Activated T-helper 1 cell treated with anti-CD3 and anti-CD28 coated beads, Interleukin-2, amount 50 U/mL, for 16 hours (primary cell): ENCODE measurements at places on chromosomes 6 and 20.
A peak's percentile ranks its signal among the peaks of the same experiment; 100 is the strongest.

DNA sequence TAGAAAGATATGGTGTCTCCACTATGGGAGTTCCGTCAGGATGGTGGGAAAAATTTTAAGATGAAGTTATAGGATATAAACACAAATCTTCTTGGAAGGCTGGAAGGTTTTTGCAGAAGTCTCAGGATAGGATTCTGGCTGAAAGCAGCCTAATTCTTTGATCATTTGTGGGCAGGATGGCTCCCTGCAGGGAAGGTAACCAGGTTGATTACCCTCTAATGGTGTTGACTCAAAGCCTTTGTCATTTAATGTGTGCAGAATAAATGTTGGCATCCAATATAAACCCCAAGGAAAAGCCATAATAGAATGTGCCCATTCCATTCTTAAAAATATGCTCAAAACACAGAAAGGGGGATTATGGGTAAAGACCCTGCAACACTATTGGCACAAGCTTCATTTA, 204.3 kb downstream of the EPM2A start:
- DNase-seq: no peak

- DNase-seq: no peak
Observed at GRCh38 chr6:35080821-35081425, 60.2 kb downstream of the TCP11 start.

DNA sequence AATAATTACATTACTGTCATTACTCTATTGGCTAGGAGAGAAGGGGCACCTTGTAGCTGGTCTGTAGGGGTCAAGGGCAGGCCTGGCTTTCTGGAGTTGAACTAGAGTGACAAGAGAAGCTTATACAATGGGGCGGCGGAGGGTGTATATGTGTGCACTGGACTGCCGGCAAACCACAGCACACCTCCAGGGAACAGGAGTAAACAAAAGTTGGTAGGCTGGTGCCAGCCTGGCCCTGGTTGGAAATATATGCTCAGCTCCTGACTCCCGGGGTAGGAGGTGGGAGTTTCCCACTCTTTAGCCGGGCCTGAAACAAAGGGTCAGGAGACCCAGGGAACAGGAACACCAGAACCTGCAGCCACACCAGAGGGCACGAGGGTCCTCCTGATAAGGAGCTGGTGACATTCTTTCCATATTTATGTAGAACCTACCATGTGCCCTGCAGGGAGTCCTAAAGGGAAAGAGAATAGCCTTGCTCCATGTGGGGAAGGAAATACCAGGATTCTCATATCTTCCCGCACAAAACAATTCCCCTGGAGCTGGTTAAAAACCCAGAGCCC, 5.1 kb downstream of the C6orf132 start:
- DNase-seq: no peak

DNA sequence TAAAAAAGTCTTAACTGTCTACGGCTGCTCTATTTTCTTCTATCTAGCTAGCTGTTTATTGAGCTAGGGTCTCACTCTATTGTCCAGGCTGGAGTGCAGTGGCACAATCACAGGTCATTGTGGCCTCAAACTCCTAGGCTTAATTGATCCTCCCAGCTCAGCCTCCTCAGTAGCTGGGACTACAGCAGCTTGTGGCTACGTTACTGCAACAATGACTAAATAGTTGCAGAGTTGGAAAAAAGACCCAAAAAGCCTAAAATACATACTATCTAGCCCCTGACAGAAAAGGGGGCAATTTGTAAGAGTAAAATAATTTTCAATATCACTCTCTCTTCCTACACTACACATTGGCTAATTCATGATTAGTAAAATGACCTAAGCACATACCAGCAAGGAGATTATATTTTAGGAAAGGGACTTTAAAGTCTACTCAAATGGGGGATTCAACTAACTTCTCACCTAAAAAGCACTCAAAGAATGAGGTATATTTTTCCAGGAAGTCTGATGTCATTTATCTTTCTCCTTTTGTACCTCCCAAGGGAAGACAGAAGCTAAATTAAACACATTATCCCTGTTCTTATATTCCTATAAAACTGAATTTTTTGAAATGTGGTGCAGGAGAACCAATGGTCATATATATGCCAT, 82.8 kb downstream of the ZMYND8 start:
- no peak for DNase-seq

DNA sequence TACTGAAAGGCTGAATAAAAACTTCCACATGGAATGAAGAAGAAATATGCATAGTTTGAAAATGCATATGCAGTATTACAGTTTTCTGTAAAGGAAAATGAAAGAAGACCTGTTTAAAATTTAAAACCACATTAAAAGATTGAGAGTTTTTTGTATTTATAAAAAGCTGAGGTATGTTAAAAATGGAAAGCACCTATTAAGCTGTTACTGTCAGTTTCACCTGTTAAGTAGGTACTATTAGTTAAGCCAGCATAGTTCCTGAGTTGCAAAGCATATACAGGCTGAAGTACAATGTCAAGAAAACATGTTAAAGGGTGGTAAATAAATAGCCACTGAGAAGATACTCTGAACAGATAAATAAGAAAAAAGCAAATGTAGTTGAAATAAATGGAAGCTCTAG, 69.9 kb downstream of the ATXN1 start:
- no peak for DNase-seq

DNA sequence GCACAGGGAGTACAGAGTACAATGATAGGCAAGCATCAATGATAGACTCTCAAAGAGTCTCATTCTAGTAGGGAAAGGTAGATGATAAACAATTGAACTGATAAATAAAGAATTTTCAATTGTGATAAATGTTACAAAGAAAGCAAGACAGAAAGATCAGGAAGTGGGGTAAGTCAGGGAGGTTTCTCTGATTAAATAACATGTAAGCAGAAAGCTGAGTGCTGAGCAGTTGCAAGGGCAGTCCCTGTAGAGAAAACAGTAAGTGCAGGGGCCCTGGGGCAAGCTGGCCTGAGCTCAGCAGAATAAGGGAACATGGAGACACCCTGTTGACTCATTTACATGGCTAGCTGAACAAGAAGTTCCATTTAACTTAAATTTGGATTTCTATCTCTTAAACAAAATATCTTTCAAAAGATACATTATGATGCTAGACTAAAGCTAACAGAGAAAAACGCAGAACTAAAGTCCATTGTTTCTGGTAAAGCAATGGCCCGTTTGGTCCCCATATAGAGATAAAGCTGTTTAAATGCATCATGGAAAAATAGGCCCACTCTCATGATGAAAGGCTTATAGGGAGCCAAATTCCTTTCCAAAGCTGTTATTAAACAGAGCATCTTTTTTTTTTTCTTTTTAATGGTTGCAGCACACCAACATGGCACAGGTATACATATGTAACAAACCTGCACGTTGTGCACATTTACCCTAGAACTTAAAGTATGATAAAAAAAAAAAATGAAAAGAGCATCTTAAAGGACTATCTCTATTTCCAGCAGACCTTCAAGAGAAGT, 5.3 kb upstream of the TNFAIP3 start:
- no peak for DNase-seq

GRCh38 chr6:30834646-30835045, 49.7 kb upstream of the DDR1 start:
- DNase-seq: no peak

DNA sequence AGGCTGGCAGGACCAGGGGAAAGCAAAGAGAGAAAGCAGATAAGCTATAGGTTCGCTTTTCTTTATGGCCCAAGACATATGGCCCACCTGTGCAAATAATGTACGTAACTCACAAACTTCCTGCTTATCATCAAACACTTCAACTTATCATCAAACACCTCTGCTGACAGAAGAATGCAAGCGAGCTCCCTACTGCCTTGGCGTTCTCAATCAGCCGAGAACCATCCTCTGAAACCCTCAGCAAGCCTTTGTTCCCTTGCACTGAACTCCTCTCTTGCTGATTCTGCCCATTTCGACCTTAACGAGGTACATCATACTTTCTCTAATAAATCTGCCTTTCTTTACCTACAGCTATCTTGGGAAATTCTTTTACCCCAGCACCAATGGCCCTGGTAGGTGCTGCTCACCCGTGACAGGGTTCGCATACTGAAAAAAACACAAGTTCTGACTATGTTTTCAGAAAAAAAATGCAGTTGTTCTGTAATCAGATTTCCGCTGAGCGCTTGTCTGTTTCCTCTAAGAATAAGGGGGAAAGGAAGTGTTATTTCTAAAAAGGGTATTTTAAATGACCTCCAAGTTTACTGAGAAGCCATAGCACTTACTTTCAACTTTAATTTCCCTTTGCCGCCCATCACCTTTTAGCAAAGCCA, 28.3 kb downstream of the SERPINB6 start:
- no peak for DNase-seq

DNA sequence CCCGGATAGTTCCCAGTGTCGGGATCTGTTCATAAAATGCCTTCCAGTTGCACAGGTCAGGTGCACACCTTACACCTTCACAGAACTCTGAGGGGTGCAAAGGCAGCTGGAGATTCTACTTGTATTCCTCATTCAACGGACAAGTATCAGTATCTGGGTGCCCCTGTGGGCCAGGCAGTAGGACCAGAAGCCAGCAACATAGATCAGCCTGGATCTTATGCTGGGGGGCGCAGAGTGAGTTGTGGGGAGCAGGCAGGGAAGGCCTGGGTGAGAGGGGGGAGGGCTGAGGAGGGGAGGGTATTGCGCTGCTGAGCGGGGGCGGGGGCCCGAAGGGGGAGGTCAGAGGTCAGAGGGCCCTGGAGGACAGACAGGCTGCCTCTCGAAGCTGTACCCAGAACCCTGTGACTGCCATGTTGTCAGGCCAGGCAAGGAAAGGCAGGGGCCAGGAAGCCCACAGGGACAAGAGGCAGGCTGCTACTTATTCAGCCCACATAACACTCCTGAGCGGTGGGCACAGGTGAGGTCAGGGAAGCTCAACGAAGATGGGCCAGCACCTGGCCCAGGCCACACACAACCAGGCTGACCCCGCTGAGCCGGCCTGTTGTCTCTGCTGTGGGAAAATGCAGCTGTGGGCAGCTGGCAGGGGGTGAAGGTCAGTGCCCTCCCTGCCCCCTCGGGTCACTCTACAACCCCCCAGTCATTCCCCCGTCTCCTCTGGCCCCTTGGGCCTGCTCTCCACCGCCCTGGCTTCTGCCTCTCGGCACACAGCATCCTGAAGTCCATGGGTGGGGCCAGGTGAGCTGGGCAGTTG, 1.1 kb downstream of the OPRL1 start:
- no peak for DNase-seq

GRCh38 chr6:43924222-43924702, 154.3 kb downstream of the VEGFA start:
- peak; percentile 12 for DNase-seq

DNA sequence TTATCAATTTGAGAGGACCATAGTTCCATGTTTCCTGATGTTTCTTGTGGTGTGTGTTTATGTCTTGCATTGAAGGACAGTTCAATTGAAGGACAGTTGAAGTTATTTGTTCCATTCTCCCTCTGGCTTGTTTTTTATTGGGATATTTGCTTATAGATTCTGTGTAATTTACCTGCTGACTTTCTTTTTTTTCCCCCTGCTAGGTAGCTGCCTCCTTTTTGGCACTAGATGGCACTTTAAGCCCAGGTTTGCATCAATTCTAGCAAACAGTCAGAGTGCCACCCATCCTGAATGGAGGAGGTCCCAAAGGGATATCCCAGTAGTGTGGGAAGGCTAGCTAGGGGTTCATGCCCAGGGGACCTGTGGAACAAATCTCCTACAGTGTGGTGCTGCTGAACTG, 78.1 kb downstream of the CFAP61 start:
- DNase-seq: no peak

- no peak for DNase-seq
Observed at GRCh38 chr6:138328210-138328609, 49.5 kb upstream of the SMIM28 start.

GRCh38 chr20:34363465-34364222, 571 bp downstream of the ITCH start:
- DNase-seq: no peak

GRCh38 chr20:11686195-11686594, 231.5 kb upstream of the BTBD3 start:
- no peak for DNase-seq

DNA sequence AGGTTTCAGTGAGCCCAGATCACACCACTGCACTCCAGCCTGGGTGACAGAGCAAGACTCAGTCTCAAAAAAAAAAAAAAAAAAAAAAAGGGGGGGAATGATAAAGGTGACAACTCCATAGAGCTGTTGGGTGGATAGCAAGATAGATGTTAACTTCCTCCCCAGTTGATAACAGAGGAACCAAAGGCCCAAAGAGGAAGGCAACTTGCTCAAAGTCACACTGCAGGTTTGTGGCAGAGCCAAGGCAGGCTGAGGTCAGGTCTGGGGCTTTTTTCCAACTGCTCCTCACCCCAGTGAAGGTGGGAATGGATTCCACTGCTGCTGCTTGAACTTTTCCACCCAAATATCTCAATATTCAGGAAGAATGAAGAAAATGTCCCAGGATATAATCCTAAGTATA, 26.7 kb downstream of the HCK start:
- no peak for DNase-seq

GRCh38 chr6:136961848-136962247, 39.7 kb downstream of the SLC35D3 start:
- DNase-seq: no peak

GRCh38 chr6:32983964-32984621, 15.7 kb downstream of the BRD2 start:
- DNase-seq: no peak

DNA sequence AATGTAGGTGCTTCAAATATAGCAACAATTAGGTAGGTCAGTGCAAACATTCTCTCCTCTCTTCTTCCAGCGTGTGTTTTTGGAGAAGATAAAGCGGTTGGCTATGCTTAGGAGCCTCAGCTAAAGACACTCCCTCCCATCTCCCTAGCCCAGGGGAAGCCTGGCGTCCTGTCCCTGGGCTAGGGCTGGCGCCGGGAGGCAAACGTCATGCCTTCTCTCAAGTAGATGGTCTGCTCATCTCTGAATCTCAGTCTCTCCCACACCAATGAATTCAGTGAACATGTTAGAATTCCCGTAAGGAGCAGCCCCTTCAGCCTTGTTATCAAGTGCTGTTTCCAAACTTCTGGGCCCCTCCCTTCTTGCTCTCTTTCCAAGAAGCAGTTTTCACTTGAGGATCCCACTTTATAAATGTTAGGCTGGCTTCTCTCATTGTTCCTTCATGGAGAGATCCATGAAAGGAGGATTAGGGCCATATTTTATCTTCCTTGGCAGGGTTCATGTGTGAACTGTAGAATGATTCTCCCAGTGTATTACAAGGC, 142.8 kb downstream of the CLIC5 start:
- no peak for DNase-seq

DNA sequence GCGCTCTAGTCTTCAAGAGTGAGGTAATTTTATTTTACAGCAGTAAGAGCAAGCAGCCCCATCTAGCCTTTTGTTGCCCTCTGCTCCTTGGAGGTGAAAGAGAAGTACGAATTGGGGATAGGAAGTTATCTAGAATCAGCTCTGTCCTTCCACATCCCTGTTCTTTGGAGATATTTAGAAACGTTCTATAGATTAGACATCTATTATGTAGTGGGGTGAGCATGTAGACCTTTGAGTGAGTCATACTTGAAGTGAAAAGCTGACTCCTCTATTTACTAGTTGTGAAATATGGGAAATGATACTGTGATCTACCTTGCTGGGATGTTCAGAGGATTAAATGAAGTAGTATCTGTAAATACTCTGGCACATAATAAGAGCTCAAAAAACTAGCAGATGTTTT, 36.0 kb upstream of the SLC35D3 start:
- DNase-seq: no peak
